ENCODE measurements at places on chromosomes 13 and 19.
A peak's percentile ranks its signal among the peaks of the same experiment; 100 is the strongest.

DNA sequence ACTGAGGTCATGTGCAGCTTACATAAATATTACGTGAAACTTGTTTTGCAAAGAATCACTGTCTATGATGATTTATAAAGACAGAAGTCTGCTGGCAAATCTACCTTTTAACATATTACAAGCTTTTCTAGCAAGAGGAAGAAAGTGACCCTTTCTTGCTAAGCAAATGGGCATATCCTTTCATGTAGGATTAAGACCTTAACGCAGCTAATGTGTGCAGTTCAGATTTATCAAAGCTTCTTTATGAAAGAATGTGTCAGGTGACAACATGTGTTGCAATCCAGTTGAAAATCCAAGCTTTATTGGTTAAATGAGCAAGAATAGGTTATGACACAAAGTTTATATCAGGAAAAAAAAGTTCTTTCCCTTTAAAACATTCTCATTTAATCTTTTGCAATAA lies 115.6 kb upstream of the NBEA start:
- DNase-seq, result no peak

GRCh38 chr13:31278869-31279268 lies 79.1 kb downstream of the B3GLCT start:
- no peak for DNase-seq

DNA sequence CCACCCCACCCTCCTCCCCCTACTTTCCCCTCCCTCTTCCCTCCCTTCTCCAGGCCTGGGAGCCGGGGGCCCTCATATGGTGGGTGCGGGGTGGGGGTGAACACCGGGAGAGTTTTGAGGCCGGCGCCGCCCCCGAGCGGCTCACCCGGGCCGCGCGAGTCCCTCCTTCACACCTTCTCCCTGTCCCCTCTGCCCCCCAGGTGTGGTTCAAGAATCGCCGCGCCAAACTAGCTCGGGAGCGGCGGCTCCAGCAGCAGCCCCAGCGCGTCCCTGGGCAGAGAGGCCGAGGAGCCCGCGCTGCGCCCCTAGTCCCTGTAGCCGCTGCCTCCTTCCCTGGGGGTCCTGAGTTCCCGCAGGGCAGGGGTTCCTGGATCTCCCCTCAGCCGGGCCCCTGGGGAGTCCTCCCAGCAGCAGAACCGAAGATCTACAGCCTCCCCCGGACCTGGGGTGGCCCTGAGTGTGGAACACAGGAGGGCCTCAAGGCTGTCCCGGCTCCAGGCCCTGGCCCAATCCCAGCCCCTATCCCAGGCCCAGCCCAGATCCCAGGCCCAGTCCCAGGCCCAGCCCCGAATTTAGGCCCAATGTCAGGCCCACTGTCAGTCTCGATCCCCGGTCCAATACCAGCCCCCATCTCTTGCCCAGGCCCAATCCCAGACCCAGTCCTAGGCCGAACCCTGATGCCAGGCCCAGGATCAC lies 1.7 kb downstream of the TPRX2 start:
- no peak for DNase-seq

- DNase-seq, result no peak
Observed at GRCh38 chr13:98527526-98527925, 49.4 kb downstream of the STK24 start.

DNA sequence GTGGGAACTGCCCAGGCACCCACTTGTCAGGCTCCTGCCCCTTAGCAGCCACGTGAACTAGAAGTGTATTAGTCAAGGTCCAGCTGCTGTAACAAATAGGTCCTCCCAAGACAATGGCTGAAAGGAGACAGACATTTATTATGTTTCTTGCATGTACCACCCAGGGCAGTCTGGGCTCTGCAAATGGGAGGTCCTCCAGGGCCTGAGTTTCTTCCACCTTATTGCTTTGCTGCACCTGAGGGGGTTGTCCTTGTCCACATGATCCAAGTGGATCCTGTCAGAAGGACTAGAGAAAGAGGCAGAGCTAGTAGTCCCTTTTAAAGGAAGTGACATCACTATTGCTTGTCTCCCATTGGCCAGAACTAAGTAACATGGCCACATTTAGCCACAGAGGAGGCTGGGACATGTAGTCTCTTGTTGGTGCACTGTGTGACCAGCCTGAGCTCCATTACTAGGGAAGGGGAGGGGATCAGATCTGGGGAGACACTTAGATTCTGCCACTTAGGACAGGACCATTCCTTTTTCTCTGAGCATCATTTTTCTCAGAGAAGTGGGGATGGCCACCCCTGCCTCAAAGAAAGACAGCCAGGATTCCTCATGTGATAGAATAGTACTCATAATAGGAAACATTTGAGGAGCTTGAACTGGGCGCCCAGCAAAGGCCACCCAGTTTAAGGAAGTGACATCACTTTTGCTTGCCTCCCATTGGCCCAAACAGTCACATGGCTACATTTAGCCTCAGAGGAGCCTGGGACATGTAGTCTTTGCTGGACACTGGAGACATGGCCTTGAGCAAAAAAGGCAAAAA lies 15.1 kb downstream of the CC2D1A start:
- DNase-seq, result no peak

GRCh38 chr13:49403996-49404702 lies 39.7 kb downstream of the CAB39L start:
- no peak for DNase-seq

DNA sequence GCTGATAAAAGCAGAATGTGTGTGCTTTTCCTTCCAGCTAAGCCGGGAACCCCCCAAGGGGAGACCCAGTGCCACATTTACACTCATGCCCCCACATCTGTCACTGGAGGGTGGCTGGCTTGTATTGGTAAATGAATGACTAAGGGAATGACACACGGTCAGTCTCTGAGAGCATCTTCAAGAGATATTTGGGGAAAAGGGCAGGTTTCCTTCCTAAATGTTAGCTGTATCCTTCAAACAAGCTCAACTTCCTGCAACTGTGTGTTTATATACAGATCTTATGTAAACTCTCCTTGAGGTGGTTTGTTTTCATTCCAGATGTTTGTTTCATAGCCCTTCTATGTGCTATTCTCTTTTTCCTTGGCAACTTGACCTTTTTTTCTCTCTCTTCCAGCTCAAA lies 192.6 kb downstream of the COL4A1 start:
- DNase-seq, result no peak

DNA sequence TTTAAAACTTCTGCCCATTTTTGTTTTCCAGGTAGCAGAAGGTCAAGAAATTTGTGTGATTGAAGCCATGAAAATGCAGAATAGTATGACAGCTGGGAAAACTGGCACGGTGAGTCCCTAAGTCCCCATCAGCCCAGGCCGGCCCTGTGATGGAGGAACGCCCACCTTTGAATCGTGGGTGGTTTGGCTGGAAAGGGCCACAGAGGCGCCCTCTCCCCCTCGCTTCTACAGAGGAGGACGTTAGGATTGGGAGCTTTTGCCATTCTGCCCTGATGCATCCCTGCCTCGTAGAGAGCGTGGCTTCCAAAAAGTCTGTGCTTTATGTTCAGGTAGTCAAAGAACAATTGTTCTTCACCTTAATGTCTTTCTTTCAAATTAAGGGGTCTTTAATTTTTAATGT lies 60.9 kb downstream of the GGACT start:
- no peak for DNase-seq

GRCh38 chr19:41521931-41522555 lies 53.9 kb upstream of the CEACAM21 start:
- no peak for DNase-seq

- no peak for DNase-seq
Observed at GRCh38 chr19:43725468-43725867, 9.6 kb downstream of the IRGC start.

DNA sequence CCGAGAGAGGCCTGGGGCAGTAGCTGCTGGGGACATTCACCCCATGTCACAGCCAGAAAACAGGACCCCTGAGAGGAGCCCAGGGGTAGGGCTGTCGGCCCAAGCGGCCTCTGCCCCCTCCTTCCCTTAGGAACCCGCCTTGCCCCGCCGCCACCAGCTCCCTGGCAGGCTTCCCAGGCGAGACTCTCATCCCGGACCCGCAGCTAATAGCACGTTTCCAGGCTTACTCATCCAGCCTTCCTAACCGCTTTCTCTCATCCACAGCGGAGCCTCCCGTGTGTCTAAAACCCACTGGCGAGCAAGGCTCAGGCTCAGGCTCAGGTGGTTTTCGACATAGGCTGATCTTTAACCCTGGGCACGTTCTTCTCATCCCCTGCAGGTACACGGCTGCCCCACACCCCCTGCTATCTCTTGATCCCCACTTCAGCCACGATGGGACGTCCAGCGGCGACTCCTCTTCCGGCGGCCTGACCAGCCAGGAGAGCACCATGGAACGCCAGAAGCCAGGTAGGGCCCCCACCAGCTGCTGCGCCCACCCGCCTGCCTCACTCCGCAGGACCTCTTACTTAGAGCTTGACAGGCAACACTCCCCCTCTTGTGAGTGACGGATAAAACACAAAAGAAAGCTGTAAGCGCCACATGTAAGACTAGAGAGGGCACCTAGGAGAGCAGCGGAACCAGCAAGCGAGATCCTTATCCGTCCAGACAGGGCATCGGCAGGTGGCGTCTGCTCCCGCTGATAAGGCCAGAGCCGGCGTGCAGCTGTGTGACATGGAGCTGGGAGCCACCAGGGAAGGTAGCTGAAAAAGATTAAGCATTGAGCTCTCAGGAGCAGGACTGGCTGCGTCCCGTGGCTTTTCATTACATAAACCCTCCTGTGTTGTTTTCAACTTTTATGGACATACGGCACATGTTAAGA lies 71.3 kb downstream of the DPF1 start:
- DNase-seq, result no peak

DNA sequence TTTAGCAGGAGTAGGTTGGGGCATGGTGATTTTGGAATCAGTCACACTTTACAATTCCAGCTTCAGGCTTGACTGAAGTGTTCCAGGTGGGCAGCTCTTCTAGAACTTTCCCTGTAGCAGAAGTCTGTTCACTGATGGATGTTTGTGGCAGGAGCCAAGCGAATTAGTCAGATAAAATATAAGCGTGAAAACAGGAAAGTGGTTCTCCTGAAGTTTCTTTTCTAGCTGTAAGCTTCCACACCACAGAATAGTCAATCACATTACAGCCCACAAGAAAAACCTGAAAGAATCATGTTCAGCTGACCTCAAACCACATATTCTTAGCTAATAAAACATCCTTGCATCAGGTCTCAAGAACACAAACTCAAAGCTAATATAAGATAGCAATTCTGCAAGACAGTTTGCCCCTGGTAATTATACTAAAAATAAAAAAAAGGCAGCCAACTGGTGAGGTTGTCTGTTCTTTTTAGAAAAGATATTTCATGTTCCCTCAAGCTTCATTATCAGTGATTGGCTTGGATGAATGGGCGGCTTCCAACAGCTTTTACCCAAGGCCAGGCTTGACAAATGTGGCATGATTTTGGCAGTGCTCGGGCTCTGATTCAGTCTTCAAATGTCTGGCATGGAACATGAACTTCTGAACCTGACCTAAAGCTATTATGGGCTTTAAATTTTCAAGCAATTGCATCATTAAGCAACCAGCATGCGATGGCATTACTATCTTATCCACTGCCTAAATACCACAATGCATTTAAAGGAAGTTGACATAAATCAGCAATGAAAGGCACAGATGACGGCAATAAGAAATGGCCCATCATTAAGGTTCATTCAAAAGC lies 136.8 kb downstream of the DCLK1 start:
- DNase-seq, result no peak

- no peak for DNase-seq
Observed at GRCh38 chr19:32178956-32179355, 166.5 kb upstream of the ZNF507 start.

GRCh38 chr13:19561585-19561984 lies 253 bp upstream of the TPTE2 start:
- DNase-seq, result no peak

GRCh38 chr19:35712567-35713505 lies 5.0 kb upstream of the KMT2B start:
- peak; percentile 46 for DNase-seq

- DNase-seq, result peak; percentile 70
Observed at GRCh38 chr13:45340422-45341033, 455 bp downstream of the TPT1 start.

DNA sequence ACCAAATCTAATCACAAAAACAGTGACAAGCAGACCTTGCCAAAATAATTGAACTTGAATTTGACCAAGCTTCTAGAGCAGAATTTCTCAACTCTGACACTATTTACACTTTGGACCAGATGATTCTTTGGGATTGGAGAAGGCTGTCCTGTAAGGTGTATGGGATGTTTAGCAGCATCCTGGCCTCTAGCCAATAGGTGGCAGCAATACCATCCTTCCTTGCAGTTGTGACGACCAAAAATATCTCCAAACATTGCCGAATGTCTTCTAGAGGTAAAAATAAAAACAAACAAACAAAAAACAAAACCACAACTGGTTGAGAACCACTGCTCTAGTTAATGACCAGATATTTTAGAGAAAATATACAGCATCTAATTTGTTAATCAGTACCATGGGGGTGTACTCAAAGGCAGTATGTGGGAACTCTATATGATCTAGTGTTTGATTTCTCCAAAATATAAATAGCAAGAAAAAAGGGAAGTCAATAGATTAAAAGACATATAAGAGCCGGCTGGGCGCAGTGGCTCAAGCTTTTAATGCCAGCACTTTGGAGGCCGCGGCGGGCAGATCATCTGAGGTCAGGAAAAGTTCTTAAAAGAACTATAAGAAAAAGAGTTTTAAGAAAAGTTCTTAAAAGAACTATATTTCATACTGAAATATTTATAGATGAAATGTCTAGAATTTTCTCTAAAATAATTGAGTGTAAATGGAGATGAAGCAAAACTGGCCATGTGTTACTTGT lies 60.9 kb upstream of the ZNF527 start:
- no peak for DNase-seq

- no peak for DNase-seq
Observed at GRCh38 chr13:20702915-20703779, at the start of gene IL17D. IL17D (plus strand) TSS chr13:20703699; CDS start chr13:20704002, 303 bp downstream.

- DNase-seq, result no peak
Observed at GRCh38 chr19:17358395-17358794, 18.7 kb downstream of the PLVAP start.

GRCh38 chr13:75798353-75799255 lies 162.5 kb downstream of the LMO7 start:
- no peak for DNase-seq

GRCh38 chr13:44437356-44438233 lies 64.0 kb downstream of the SERP2 start:
- DNase-seq, result no peak

DNA sequence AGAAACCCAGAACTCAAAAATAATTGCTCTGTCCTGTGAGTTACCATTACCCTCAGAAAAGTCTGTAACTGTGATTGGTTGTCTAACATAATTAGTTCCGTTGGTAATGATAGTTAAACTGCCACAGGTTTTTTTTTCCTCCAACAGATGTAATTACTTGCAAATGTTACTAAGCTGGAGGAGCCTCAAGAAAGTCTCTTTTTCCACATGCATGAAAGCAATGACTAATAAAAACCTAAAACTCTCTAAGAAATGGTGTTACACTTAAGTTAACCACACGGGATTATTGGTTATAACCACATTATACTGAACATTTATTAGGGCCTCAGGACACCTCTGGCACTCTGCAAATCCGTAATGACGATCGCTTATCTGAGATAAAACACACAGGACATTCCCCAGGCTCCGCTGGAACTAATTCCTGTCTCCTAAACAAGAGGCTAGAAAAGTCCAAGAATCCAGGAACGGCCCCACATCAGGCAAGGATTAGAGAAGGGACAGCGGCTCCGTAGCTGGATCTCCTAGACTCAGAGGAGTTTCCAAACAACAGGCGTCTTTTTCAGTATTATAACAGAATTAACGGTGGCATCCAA lies 753 bp downstream of the ZNF235 start:
- DNase-seq, result no peak
